NCI-H446 treated with DMSO at 0.1 percent for 48 hours (cell line): ENCODE measurements at places on chromosomes 7 and 10.

DNA sequence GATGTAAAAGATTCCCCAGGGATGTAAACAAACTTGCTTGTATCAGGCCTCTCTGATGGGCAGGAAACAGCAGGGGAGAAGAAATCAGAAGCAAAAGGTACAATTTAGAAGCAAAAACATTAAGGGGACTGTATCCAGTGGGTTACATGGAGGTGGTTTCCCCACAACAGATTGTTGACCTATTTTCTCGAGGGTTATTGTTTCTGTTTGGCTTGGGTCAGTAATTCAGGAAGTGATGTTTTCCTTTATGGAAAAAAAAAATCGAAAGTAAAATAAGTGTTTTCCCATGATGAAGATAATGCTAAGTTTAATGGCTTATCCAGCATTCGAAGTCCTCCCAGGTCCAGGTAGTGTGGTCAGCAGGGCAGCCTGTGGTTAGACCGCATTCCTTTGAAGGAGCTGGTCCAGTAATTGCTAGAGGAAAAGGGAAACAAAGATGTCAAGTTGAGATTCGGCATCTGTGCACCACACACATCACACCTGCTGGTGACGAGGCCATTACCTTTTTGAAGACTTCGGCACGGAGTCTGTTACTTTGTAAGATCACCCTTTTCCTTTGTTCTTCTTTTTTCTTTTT is 37.3 kb upstream of the ADAM12 start:
- DNase-seq = no peak

DNA sequence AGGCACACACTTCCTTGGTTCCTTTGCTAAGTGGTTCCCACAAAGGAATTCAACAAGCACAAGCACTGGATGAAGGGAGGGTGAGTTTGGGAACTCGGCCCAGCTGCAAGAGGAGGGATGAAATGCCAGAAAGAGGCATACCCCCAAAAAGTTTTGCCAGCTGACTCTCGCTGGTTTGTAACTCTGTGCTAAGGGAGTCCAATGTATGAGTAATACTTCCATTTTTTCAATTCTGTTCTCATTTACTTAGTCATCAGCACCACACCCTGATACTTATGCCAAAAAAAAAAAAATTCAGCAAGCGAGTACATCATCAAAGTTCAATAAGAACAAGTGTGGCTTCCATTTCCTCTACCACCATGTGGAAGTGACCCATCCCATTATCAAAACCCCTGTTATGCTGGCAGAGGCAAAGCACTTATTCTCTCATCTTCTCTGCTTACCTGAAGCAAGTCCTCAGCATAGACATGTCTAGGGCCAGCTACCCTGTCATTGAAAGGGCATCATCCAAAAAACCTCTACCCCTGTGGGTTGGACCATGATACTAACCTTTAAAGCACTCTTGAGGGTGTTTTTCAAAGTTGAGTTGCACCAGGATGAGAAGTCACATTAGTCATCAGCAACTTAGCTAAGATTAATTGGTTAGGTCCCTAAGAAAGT is 6.9 kb upstream of the HYCC1 start:
- DNase-seq = no peak

GRCh38 chr7:139159900-139160675 is 50.6 kb upstream of the ZC3HAV1 start:
- no peak for DNase-seq

DNA sequence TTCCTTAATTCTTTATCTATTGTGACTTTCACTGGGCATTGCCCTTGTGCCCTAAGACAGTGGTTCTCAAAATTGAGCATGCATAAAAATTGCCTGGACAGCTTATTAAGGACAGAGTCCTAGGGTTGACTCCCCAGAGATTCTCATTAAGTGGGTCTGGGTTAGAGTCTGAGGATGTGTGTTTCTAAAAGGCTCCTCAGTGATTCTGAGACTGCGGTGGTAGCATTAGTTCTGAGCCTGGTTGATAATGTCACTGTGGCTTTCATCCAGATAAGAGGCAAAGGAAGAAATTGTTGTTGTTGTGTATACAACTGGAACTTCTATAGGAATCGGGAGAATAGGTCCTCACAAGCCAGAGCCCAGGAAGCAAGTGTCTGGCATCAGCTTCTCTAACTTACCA is 1.3 kb downstream of the IFIT2 start:
- DNase-seq = no peak

- no peak for DNase-seq
These were observed 9.7 kb upstream of the ZFAND2A start for GRCh38 chr7:1169409-1170368.

DNA sequence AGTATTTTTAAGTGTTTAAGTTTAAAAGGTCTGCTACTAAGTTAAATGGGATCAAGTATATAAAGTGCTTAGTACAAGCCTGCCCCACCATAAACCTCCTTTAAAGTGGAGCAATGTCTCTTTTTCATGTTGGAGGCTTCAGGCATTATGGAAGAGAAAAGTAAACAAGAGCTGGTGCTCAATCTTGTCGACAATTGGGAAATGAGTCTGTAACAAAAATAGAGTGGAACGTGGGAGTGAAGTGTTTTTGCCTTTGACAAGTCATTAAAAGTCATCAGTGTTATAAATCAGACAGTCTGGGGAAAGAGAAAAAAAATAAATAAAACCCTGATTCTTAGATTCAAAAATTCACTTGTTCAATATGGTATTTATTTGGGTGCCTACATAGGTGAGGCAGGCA is 44.7 kb downstream of the DNAJC12 start:
- no peak for DNase-seq

DNA sequence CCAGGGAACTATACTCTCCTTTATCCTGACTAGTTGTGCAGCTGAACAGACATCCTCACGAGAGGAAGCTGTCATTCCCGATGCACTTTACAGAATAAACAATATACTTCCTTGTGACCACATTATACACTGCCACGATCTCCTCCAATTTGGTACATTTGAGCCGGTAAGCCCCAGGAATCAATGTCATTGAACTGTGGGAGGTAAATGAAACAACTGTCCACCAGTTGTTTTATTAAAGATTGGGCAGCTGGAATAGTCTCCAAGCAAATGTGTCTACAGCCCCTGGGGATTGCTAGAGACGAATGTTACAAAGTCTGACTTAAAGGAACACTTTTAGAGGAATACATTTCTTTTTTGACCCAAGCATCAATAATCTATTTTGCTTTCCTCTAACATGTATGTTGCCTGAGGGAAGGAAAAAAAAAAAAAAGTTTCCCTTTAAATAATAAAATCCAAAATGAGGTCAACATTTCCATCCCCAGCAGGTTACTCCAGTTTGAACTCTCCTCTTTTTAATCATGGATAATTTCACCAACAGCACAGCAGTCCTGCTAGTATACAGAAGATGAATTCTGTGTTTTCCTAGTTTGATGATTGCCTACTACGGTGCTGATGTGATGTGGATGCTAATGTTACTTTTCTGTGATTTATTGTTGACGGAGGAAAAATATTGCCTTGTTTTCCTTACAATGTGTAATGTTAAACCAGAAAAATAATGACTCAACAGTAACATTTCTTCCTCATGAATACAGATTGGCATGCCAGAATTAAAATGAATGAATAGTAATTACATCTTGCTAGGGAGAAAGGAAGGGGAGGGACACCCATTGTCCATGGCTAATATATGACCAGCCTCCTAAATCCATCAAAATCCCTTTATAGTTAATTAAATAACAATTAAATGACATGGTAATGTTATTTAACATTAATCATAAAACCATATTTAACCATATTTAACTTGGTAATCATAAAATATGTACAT is 360.9 kb downstream of the NEBL start:
- DNase-seq = no peak

- no peak for DNase-seq
These were observed 66.5 kb downstream of the DIP2C start for GRCh38 chr10:623014-623413.

- DNase-seq = no peak
These were observed 189.1 kb downstream of the SKAP2 start for GRCh38 chr7:26675143-26675887.

- DNase-seq = no peak
These were observed 990.1 kb downstream of the CNTNAP2 start for GRCh38 chr7:147106746-147107145.

DNA sequence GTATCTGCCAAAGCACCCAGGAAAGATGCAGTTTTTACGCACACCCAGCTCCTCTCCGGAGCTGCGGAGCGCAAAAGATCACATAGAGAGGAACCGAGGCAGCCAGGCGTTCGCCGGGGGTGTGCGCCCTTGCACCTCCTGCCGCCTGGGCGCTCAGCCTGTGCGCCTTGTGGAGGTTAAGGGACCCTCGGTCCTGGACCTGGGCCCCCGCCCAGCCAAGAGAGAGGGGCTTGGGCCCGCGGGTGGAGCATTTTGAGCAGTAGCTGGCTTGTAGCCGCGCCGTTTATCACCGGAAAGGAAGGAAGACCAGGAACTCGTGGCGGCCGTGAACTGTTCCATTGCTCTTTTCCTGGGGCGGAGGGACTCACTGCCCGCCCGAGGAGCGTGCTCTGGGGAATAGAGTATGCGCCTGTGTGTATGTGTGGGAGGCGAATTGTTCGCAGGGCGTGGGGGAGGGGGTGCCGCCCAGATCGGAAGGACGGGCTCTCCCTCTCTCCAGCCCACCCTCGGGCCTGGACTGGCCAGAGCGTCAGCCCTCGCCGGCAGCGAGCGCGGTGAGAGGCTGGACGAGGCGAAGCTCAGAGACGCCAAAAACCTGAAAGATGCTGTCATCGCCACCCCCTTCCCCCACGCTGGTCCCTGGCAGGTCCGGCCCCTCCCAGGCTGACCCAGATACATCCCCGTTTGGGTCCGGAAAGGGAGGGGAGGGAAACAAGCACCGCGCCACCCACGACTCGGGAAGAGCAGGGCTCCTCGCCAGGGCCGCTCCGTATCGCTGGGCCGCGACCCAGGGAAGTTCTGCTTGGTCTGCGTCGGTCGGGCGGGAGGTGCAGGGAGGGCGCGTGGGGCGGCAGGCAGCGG is 1.2 kb upstream of the WNT2 start:
- DNase-seq = no peak
